ENCODE measurements at places on chromosomes 2 and 18.

GRCh38 chr18:45481821-45482220, 133.5 kb upstream of the SLC14A2 start:
- no peak for DNase-seq

DNA sequence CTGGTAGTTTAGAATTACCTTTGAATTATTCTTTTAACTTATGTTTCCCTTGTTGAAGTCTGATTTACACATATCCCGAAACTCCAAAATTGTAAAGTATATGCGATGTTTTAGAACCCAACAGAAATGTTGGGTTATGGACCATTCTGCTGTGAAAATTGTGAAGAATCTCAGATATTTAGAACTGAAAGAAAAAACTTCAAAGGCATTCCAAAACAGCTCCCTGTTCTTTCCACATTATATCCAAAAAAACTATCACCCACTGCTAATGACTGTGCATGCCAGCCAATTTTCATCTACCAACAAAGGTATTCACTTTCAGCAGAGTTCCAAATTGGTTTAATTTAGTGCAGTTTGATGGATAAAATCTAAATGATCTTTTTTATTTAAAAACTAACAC, 21.5 kb upstream of the PDE1A start:
- no peak for DNase-seq

GRCh38 chr2:224532931-224533330, 52.2 kb downstream of the CUL3 start:
- no peak for DNase-seq

DNA sequence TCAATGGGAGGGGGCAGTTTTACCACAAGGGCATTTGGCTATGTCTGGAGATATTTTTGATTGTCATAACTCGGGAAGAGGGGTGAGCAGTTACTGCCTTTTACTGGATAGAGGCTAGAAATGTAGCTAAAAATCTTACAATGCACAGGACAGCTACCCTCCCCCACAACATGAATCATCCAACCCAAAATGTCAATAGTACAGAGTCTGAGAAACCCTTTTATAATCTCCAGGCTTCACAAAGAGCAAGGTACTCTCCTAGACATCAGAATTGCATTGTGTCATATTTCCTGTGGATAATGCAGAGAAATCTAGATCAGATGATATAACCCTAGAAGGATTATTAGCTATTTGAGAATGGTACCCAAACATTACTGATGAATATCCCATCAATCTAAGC, 277.1 kb upstream of the NRP2 start:
- peak; percentile 55 for DNase-seq

DNA sequence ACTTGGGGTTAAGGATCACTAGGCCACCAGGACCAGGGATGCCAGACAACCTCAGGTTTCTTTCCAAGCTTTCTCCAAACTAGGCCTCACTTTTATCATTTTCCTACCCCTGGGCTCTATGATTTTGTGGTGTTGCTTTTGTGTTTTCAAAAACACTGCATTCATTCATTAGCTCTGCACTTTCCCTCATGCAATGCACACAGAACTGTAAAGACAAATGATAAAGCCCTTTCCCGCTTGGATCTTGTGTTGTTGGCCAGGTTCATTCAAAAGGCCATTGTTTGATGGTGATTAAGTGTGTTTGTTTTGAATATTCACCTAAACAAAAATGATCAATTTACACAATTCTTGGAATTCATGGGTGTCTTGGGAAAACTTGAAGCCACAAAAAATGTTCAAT, 210.7 kb upstream of the TNP1 start:
- DNase-seq: no peak

GRCh38 chr2:193240752-193241151, 1046.0 kb upstream of the TMEFF2 start:
- peak; percentile 2 for DNase-seq

DNA sequence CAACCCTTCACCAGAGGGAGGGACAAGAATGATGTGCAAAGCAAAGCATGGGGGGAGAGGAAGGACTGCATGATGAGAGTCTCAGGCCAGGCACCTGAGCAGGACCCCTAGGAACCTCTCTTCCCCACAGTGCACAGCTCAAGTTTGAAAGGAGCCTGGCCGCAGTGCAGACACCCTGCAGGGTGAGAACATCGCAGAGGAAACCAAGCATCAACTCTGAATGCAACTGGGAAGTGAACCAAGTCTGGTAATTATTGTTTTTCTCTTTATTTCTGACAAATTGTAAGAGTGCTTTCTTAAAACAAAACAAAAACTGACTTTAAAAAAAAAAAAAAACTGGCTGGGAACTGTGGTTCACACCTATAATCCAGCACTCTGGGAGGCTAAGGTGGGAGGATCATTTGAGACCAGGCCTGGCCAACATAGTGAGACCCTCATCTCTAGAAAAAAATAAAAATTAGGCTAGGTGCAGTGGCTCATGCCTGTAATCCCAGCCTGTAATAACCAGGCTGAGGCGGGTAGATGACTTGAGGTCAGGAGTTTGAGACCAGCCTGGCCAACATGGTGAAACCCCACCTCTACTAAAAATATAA, 15.3 kb downstream of the NPC1 start:
- DNase-seq: no peak

DNA sequence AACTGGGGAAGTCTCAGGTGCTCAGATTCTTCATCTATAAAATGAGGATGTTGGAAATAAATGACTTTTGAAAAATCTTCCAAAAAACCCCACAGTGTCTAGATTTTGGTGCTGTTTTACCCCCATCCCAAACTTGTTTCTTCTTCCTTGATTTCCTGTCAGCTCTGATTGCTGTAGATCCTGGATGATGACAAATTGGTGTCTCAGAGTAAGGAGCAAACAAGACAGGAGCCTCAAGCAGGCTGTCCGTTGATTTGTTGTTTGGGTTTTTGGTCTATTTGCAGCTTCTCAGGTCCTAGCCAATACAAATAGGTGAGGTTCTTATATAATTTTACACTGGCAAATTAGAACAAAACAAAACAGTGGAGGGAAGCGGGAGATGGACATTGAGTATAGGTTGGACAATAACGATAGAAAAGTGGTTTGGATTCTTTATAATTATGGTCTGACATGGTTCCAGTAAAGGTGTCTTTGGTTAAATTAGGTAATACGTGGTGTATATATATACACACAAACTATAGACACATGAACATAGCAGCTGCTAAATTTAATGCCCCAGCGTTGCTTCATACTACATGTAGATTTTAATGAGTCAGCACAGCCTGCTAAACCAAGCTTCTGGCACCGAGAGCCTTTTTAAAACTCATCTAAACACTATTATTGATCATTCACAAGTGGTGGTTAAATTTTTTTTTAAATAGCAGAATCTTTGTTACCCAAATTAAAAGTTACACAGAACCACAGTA, 142.5 kb downstream of the FMNL2 start:
- no peak for DNase-seq

DNA sequence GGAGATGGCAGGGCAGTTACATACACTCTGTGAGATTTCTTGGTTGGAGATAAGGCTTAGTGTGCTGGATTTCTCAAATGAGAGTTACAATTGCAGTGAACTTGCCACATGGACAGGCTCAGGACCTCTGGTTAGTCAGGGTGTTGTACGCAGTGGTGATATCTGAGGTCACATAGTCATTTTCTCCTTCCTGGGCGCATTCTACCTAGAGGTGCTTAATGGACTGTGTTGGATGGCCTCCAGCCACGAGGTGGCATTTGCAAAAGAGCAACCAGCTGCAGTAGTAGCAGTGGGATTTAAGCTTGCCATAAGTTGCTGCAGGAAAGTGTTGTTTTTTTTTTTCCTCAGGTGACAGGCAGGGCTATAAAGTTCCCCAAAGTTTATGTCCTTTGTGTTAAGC, 173.8 kb upstream of the TMEM200C start:
- no peak for DNase-seq

DNA sequence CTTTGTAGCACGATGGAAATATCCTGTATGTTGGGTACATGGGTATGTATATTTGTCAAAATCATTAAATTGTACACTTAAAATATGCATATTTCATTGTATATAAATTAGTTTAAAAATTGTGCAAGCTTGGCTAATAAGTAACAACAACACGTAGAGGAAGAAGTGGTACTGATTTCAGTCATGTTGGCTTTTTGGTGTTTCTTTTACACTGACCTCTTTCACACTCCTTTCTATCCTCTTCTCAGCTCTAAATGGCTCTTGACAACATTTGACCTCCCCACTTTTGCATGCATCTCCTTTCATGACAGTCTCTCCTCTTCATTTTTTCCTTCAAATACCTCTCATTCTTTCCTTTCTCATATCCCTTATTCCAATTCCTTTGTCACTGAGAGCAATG, 801.4 kb upstream of the ZEB2 start:
- DNase-seq: no peak

Data from fibroblast of pulmonary artery (primary cell).